ENCODE measurements at places on chromosomes 1 and 21.

DNA sequence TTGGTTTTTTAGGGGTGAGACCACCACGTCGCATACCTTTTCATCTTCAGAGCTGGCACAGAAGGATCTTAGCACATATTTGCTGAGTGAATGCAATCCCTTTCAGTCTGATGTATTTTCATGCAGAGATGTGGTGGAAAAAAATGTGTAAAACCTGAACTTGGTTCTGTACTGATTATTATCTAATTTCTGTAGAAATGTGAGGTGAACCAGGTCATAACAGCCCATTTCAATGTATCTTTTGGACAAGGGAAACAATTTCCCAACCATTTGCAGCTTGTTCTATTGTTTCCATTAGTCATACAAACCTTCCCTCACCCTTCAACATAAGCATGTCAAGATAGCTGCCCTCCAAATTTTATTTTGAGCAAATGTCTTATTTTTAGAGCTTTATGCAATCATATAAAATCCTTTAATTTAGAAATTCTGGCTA lies 46.8 kb upstream of the RUNX1 start:
- DNase-seq = no peak

GRCh38 chr1:39922251-39922688 lies 20.6 kb upstream of the MYCL start:
- DNase-seq = no peak

GRCh38 chr1:6316240-6317097 lies 55.6 kb upstream of the GPR153 start:
- DNase-seq = no peak

GRCh38 chr1:36803868-36804570 lies 230.3 kb downstream of the GRIK3 start:
- no peak for DNase-seq

DNA sequence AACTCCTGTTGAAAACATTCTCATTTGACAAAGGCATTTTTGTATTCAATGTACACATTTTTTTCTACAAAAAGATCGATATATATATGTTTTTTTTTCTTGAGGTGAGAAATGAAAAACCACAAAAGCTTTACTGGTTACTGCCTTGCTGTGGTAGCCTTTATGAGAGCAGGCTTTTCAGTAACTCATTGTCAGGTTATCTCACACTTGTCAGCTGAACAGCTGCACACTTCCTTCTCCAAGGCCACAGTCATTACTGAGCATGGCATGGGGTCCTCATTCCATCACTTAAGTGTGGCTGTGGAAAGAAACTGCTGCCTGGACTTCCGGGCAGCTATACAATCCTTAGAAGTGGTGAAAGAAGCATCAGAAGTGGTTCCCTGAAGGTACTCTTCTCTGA lies 169.3 kb upstream of the ZP4 start:
- no peak for DNase-seq

- no peak for DNase-seq
Measured at GRCh38 chr1:2334366-2334765, 57.0 kb downstream of the MORN1 start.

DNA sequence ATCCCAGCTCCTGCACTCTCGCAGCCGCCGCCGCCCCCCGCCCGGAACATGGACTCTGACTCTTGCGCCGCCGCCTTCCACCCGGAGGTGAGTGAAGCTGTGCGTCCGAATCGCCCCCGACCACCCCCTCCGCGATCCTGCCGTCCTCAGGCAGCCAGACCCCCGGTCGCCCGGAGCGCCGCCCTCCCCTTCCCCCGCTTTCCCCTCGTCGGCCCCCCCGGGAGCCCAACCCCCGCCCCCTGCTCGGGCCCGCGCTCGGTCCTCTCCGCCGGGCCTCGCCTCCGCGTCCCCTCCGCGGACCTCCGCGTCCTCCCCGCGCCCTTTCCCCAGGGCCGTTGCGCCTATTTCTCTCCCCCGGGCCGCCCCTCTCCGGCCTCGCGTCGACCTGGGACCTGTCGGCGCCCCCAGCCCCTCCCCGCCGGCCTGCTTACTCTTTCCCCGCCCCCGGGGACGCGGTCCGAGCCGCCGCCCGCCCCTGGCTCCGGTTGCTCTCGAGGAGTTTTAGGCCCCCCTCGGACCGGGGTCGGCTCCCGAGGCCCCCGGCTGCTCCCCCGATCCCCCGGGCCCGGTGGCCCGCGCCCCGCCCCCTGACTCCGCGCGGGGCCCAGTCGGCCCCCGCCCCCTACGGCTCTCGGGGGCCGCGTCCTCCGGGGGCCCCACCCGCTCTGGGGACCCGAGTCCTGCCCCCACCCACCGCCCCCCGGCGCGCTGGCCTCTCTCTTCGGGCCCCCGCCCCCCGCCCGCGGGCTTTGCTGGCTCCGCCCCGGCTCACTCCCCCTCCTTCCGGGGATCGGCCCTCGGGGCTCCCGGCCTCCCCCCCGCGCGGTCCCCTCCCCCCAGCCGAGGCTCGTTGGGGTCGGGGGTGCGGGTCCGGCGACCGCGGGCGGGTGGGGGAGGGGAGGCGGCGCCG lies 743 bp downstream of the PHF13 start:
- no peak for DNase-seq

GRCh38 chr1:73839922-73840321 lies 358.1 kb downstream of the LRRIQ3 start:
- DNase-seq = no peak

DNA sequence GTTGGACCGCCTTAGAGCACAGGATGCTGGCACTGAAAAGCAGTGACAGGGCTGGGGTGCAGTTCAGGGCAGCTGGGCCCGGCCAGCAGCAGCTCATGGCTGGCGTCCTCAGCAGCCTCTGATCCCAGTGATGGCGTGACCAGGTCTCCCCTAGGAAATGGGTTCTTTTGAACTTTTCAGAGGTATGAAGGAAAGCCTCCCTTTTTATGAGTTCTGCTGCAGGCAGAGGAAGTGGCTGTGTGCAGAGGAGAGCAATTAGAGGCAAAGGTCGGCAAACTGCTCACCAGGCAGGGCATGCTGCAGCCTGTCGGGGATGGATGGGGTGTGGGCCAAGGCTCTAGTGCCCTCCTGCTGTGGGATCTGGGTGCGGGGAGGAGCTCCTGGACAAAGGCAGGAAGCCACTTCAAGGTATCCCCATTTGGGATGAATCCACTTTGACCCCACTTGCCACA lies 45.6 kb upstream of the RAB4A start:
- no peak for DNase-seq

- no peak for DNase-seq
Measured at GRCh38 chr1:26239936-26240335, 5.9 kb downstream of the CEP85 start.

GRCh38 chr1:54926970-54927369 lies 40.0 kb upstream of the DHCR24 start:
- no peak for DNase-seq

DNA sequence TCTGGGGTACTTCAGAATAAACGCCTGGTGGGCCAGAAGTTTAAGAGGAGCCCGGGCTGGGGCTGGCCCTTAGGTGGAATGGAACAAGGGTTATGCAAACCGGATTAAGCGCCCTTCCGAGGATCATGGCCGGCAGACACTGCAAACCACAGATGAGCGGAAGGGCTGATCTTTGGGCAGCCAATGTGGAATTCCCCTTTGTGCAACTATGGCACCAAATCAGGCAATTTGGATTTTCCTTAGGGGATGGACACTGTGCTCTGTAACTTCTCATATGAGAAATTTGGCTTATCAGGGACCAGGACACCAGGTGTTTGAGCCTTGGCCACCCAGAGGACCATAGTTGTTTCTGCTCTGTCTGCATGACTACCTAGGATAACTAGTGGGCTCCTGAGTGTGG lies 5.7 kb upstream of the IL10 start:
- no peak for DNase-seq

- no peak for DNase-seq
Measured at GRCh38 chr1:233025157-233025556, 74.7 kb downstream of the NTPCR start.

DNA sequence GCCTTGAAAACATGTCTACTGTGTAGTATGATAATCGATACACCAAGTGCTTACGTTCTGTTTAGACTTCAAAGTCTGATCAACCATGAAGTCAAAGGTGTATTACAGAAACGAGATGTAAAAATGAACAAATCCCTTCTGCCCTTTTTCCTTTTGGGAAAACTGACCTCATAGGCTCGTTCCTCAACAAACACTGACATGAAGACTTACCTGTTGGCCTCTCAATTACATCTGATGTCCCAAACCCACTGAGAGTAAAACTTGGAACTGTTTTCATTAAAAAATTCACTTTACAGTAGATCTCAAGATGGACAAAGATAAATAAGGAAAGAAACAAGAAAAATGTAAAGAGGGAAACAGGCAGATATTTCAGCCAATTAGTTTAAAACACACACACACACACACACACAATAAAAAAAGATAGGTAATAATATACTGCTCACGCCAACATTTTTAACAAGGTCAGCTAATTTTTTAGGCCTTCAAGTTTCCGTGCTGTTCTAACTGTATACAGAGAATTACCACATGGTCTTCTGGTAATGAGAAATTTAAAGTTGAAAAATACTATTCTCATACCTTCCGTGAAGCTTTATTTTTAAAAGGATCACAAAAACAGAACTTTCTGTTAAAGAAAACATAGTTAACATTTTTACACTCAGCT lies 2.1 kb downstream of the HMGN1 start:
- no peak for DNase-seq

GRCh38 chr1:28885977-28886730 lies 28.2 kb upstream of the EPB41 start:
- DNase-seq = no peak

GRCh38 chr21:41328660-41329607 lies 12.3 kb downstream of the FAM3B start:
- no peak for DNase-seq

GRCh38 chr1:151370211-151370911 lies 2.1 kb downstream of the SELENBP1 start:
- DNase-seq = no peak

GRCh38 chr1:165738794-165739193 lies 29.9 kb downstream of the TMCO1 start:
- no peak for DNase-seq

GRCh38 chr1:56200442-56200841 lies 378.9 kb downstream of the PLPP3 start:
- DNase-seq = no peak

DNA sequence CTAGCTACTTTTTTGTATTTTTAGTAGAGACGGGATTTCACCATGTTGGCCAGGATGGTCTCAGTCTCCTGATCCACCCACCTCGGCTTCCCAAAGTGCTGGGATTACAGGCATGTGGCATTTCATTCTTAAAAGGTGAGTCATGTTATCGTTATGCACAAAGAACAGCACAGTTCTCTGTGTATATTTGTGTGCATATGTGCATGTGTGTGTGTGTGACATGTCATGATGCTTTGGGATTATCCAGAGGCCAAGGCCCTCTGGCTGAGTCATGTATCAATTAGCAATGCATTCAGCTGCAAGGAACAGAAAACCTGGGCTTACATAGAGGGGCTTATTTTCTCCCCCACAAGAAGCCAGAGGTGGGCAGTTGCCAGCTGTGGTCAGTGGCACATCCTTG lies 301.7 kb upstream of the KAZN start:
- DNase-seq = no peak

- no peak for DNase-seq
Measured at GRCh38 chr21:16180614-16181013, 450.8 kb downstream of the USP25 start.

DNA sequence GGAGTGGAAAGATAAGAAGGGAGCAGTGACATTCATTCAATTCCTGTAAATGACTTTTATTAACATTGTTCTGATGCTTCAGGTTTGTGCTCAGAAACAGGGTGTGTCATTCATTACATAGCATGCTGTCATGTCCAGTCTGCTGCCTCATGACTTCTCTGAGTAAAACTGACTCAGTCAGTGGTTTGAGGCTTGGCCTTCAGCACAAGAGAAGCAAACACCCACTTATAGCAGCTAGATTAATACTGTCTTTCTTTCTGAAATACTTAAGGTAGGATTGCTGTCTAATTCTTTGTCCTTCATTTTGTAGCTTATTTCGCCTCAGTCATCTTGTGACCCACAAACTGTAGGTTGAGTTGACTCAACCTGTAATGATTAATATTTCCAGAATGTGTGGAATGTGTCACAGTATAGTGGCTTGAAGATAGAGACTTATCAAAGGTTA lies 32.9 kb downstream of the RASAL2 start:
- no peak for DNase-seq

GRCh38 chr1:157241185-157241538 lies 103.0 kb upstream of the ETV3 start:
- DNase-seq = no peak

- no peak for DNase-seq
Measured at GRCh38 chr1:39528082-39528481, 36.6 kb downstream of the BMP8A start.

GRCh38 chr21:32712641-32713040 lies 15.2 kb downstream of the SYNJ1 start:
- DNase-seq = no peak

GRCh38 chr1:160353223-160353622 lies 10.0 kb downstream of the NCSTN start:
- no peak for DNase-seq

DNA sequence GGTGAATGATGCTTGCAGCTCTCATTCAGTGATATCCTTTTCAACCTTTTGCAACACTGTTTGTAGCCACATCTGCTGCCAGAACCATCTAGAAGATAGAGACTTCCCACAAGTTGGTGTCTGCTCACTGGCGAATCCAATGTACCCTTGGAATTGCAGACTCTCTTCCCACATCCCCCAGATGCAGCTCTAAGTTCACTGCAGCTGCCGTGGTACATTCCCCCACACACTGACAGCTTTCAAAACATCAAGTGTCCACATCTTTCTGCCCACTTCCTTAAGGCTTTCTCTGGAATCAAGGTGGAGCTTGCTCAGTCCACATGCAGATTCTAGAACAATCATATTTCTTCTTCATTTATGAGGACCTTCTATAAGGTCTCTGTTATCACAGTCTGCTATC lies 99.2 kb downstream of the PLPPR4 start:
- DNase-seq = no peak

DNA sequence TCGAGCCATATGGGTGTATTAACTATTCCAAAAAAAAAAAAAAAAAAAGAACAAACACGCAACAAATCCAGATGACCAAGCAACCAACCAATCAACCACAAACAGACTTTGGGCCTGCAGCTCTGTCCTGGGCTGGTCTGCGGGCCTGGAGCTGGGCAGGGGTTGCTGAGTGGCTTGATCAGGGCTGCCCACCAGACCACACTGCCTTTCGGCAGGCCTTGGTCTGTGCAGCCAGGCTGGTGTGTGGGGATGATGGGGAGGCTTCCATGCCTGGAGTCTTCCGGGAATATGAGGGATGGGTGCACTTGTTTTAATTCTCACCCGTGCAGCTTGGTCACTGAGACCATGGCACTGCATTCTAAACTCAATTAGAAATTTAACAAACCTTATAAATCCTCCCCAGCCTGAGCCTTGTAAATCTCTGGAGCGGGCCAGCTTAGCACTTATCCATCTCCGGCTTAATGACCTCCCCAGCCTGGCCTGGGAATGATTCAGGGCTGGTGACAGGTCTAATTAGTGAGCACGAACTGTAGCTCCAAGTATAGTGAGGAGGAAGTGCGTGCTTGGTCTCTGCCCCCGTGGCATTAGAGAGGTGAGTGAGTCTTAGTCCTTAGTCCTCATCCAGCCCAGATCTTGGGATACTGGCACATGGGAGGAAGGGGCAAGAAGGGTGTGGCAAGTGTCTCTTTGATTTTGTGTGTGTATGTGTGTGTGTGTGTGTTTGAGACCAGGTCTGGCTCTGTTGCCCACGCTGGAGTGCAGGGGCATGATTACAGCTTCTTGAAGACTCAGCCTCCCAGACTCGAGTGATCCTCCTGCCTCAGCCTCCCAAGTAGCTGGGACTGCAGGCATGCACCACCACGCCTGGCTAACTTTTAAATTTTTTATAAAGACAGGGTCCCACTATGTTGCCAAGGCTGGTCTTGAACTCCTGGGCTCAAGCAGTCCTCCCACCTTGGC lies 74.6 kb upstream of the CSF3R start:
- DNase-seq = no peak

All from NCI-H187 treated with DMSO at 0.1 percent for 48 hours (cell line).